T-helper 9 cell (primary cell): ENCODE measurements at places on chromosomes 3 and 15.

DNA sequence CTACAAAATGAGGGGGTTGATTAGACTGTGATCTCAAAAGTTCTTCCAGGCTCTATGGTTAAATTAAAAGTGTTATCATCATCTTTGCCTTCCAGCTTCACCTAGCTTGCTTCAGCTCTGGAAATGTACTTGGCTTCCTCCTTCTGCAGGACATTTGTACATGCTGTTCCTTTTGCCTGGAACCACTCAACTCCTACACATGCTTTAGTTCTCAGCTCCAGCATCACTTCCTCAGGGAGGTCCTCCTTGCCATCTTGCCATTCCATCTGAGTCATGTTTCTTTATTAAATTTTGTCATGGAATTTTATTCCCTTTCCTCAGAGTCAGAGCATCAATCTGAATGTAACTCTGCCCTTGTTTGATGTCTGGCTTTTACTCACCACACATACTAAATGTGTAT lies 158.6 kb upstream of the FEZF2 start:
- no peak for DNase-seq

GRCh38 chr15:93314245-93314644 lies 225.2 kb upstream of the RGMA start:
- no peak for DNase-seq

- no peak for DNase-seq
Measured at GRCh38 chr3:127589600-127590281, 792 bp downstream of the TPRA1 start.

GRCh38 chr15:93144463-93145236 lies 55.6 kb upstream of the RGMA start:
- DNase-seq, result no peak

GRCh38 chr3:148243609-148244008 lies 454.1 kb upstream of the AGTR1 start:
- DNase-seq, result no peak

- DNase-seq, result no peak
Measured at GRCh38 chr3:157231071-157231470, 71.1 kb upstream of the CCNL1 start.

- peak; percentile 33 for DNase-seq
Measured at GRCh38 chr3:30643763-30644462, 37.5 kb downstream of the TGFBR2 start.
